Ascending aorta (tissue), 2 donors: ENCODE measurements at places on chromosomes 5 and 9.

DNA sequence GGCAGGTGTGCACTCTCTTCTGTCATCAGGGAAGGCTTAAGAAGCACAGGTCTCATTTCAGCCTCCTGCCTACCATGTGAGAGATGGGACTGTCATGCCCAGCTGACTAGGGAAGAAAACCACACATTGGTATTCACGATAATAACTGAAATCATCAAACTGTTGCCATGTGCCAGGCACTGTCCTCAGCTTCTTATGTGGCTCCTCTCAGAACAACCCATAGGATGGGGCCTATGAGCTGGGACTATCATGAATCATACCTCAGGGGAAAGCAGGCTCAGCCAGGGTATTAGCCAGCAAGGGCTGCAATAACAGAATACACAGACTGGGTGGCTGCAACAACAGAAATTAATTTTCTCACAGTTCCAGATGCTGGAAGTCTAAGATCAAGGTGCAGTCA lies 3.3 kb downstream of the AFAP1L1 start:
- no peak for DNase-seq

- no peak for DNase-seq
Measured at GRCh38 chr5:533955-534742, 9.9 kb upstream of the SLC9A3 start.

GRCh38 chr5:78979909-78980308 lies 5.2 kb downstream of the ARSB start:
- no peak for DNase-seq

DNA sequence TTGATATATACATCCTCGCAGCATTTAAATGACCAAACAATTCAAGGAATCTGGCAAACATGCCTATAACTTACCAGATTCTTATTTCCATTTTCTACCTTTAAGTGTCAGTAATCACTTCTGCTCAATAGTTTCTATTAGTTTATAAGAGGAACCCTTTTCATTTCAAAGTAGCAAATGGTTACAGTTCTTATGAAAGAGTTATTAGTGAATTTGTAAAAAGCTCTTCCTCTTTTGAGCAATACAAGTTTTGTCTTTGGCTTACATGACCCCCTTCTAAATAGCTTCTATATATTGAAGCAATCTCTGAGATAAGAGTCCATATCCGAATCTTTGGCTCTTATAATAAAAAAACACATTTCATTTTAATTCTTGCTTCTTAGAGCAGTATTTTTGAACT lies 42.0 kb downstream of the ELL2 start:
- DNase-seq: no peak

DNA sequence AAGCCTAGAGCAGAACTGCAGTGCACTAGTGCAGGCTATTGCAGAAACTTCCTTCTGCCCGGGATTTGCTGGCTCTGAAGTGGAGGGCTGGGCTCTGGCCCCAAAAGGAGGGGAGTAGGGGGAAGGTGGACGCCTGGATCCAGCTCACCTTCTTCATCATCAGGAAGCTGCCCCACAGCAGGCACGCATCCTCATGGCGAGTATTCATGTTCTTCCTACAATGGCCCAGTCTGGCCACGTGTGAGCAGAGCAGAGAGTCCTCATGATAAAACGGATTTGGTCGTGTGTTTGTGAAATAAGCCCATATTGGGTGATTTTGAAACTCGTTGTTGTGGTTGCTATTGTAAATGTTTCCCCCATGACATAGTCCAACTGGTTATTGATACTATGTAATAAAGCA lies 8.2 kb upstream of the GLIPR2 start:
- DNase-seq: no peak

DNA sequence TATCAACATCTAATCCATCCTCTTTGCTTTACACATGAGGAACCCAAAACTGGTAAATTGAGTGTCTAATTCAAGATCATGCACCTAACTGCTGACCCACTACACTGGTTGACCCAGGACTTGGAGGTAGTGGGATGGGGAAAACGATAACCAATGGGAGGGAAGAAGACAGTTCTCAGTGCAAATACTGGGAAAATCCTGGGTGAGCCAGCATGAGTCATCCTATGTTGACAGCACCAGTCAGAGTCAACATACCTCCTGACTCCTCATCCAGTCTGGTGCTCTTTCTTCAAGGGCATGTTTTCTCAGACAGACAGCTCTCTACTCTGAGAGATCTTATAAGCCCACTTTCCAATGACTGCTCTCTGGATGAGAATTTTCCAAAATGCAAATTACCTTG lies 232.8 kb upstream of the PTGER4 start:
- no peak for DNase-seq

DNA sequence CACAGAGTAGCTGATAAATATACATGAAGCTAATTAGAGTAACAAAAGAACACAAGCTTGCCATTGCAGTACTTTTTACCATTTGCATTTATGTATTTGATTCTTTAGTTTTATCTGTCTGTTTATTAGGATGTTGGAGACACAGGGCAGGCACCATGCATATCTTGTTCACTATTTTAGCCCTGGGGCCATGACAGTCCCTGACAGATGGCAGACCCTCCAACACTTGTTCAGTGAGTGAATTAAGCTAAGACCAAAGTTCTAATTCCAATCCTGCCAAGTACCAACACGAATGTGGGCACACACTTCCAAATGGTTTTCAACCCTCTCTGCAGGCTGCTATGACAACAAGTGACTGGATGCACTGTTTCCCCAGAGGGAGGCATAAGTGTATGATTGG lies 12.0 kb upstream of the RARS1 start:
- DNase-seq: no peak

- no peak for DNase-seq
Measured at GRCh38 chr9:127452691-127453090, 1.4 kb downstream of the LRSAM1 start.

GRCh38 chr5:79850941-79851340 lies 140.1 kb downstream of the MTX3 start:
- DNase-seq: no peak

DNA sequence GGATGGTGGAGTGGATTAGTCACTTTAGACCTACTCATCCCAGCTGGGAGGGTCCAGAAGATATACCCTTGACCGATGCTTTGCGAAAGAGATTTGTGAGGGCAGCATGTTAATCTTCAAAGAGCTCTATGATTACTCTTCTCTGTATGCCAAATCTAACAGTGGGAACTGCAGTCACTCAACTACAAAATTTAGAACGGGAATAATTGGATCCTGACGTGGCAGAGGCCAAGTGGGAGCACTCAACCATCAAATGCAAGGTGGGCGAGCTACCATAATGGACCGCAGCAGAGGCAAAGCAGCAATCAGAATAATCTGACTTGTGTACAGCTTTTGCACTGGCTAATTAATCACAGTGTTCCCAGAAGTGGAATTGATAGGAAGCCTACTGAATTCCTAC lies 20.4 kb downstream of the NSA2 start:
- no peak for DNase-seq
